GM12891 (cell line): ENCODE measurements at places on chromosomes 11 and 22.

DNA sequence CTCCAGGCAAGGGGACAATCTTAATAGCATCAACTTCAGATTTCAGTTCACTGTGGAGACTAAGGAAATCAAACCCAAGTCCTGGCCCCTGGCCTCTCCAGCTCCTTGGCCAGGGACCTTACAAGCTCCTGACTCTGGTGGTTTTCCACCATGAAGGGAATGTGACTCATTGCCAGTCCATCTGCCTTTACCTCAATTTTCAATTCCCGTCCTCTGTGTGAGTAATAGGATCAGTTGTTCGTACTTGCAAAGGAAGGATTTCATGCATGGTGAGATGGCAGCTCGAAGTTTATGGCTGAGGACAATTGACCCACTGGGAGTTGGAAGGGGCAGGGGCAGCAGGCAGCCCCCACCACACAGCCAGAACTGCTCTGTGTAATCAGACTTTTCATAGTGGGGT, 42.5 kb downstream of the INSC start:
- DNase-seq = no peak

- no peak for DNase-seq
Measured at GRCh38 chr22:45526768-45527360, 24.2 kb downstream of the FBLN1 start.

- DNase-seq = no peak
Measured at GRCh38 chr11:4763096-4763495, 6.6 kb downstream of the OR51F1 start.

GRCh38 chr22:19989725-19990067, 26.9 kb downstream of the ARVCF start:
- no peak for DNase-seq

GRCh38 chr22:28826921-28827320, 26.6 kb upstream of the XBP1 start:
- DNase-seq = no peak

GRCh38 chr11:6362185-6362872, 27.9 kb upstream of the SMPD1 start:
- DNase-seq = no peak

- DNase-seq = no peak
Measured at GRCh38 chr22:38347181-38347943, 30.1 kb upstream of the CSNK1E start.

GRCh38 chr11:99519095-99519494, 498.3 kb downstream of the CNTN5 start:
- no peak for DNase-seq

DNA sequence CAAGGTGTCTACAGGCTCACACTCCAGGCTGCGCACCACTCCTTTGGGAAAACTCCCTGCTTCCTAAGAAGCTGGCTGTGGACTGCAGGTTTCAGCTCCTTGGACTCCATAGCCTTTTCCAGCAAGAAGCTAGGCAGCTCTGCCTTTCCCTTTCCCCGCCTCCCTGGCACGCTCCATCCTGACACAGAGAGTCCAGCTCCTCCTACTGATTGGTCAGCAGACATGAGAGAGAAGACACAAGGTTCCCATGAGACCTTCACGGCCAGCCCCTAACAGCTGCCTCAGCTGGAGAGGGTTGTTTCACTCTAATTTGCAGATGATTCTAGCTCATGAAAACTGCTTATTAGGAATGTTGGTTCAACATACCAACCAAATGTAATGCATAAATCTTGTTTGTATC, 27.6 kb downstream of the TENM4 start:
- DNase-seq = no peak

DNA sequence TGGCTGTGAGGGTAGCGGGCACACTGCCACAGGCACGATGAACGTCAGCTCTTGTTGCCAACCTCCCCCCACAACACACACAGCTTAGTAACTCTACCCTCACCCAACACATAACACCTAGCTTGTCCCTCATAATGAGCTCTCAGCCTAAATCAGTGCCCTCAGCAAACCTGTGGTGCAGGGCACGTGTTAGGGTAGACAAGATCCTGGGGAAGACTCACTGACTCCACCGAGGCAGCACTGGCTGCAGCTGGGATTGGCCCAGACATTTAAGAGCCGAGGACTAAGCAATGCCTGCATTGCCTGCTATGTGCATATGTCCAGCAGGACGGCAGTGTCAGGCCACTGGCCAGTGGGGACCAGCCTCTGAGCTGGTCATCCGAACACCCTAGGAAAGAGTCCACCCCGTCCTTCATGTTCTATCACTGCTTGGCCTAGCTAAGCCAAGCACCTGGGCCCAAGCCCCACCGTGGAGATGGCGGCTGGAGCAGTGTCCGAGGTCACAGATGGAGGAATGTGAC, 32.9 kb upstream of the TRIM29 start:
- DNase-seq = no peak

DNA sequence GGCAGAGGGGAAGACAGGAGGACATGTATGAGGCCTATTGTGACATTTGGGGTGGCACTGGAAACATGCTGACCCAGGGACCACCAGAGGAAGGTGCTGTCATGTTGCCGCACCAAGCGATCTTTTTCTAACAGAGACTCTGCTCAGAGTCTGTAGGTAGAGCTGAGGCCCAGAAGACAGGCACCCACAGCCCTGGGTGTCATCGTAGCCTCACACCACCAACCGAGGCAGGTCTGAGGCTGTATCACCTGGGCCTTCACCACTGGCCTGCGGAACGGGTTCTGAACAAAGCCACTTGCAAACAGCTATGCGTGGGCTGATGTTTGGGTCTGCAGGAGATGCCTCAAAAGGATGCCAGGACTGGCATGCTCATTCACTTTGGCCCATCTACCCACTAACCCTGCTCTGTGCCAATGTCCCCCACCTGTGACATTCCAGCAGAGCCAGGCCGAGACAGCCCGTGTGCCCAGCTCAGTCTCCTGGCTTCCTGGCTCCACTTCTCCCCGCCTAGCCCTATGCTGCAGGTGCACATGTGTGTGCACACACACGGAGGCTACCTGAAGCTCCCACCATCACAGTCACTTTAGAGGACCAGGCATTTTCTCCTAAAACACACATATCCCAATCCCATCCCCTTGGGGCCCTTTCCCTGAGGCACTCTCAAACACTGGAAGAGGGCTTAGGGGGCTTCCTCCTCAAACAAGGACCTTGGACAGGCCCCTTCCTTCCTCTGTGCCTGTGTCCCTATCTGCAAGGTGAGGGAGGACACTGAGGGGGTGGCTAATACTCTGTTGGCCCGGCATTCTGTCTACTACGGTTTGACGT, 3.6 kb downstream of the TRIM29 start:
- no peak for DNase-seq

DNA sequence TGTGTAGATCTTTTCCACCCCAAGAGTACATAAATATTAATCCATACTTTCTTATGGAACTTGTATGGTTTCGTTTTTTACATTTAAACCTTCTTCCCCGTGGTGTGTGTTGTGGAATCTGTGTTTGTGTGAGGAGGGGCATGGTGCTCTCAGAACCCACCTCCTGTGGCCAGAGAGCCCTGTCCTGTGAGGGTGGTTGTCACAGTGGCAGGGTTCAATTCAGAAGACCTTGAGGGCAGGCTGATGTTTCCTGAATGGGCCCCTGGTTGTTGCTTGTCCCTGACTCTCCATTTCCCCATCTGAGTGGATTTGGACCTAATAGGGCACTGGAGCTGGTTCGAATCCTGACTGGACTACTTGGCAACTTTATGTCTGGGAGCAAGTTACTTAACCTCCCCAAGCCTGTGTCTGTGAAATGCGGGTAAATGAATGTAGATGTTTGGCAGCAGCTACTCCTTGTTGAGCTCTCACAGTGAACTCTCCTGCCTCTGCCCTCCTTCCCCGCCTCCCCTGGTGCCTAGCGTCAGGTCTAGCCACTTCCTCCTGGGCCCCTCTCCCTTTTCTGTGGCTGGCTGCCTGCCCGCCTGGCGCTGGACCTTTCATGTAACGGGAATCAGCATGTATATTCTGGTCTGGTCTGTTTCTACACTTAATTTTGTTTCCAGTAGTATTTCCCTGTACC, 7.3 kb downstream of the NEAT1 start:
- no peak for DNase-seq

GRCh38 chr22:44398856-44399837, 86.4 kb upstream of the SHISAL1 start:
- DNase-seq = no peak

DNA sequence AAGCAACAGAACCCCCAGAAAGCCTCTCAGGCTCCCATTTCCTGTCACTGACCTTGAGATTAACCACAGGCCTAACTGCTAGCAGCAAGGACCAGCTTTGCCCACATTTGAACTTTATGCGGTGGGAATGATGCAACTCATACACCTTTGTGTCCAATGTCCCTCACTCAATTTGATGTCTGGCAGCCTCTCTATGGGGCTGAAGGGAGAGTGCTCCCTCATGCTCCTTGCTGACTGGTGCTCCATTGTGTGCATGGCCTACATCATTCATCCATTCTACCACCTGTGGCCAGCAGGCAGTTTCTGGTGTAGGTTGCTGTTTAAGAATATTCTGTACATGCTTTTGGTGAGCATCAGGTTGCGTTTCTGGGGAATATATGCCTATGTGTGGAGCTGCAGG, 31.9 kb downstream of the KCNQ1OT1 start:
- no peak for DNase-seq

DNA sequence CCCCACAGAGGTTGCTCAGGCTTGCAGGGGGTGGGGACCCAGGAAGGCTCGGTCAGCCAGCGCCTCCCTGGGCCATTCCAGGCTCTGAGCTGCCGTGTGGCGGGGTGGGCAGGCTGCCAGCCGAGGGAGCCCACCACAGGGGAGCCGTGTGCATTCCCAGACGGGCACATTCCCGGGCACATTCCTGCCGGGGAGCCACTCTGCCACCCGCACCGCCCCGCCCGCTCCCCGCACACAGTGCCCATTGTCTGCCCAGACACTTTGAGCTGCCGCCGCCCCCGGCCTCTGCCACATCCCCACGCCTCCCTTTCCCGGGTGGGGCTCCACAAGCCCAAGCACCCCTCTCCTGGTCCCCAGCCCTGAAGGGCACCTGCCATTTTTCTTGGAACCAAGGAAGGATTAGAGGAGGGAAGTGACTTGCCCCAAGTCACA, 27.4 kb downstream of the RPL3 start:
- DNase-seq = no peak

GRCh38 chr22:38873469-38874411, 1.7 kb upstream of the CBX6 start:
- DNase-seq = no peak

GRCh38 chr11:16001899-16002426, 354.4 kb downstream of the SOX6 start:
- DNase-seq = no peak

DNA sequence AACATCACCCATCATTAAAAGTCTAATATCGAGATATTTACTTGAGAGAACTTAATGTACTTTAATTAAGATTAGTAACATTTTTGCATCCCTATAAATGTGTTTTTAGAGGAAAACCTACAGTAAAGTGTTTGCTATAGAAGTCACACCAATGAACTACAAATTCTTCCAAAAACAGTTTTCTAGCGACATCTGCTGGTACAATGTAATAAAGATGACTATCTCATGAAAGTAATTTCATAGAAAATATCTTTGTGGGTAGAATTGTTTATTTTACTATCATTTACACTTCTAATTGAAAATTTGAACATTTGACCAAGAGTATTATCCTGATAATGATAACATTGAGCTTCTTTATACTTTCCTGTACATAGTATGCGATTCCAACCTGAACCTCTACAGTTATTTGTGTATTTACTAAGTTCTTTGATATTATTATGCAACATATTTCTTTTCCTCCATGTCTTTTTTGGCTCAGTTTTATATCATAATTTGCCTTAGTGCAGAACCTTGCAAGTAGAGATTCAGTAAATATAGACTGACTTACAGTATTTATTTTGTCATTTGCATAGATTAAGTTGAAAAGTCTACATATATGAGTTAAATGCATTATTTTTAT, 252.7 kb downstream of the TMEM135 start:
- no peak for DNase-seq

DNA sequence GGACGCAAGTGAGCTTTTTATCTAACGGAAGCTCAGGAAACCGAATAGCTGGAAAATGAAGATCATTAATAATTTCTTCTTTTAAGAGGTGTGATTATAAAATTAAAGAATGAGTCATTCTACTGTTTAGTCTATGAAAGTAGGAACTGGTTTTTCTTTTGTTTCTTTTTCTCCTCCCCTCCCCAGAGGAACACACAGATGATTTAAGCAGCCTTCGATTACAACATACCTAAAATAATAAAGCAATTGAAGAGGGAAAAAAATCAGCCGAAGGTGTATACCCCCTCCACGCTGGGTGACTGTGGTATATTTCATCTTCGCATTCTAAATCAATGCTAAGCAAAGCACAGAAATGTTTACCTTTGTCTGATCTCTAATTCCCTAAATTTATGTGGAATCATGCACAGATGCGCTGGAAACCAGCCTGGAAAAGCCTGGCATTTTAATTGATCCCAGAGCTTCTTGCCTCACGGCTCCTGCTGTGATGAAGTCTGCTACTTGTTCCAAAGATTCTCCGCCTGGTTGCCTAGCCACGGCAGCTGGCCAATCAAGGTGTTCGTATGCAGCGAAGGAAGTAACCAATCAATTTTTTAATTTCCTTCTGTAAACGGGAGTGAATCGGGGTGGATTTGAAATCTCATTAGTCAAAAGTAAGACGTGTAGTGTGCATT, 133.9 kb downstream of the FANCF start:
- no peak for DNase-seq

DNA sequence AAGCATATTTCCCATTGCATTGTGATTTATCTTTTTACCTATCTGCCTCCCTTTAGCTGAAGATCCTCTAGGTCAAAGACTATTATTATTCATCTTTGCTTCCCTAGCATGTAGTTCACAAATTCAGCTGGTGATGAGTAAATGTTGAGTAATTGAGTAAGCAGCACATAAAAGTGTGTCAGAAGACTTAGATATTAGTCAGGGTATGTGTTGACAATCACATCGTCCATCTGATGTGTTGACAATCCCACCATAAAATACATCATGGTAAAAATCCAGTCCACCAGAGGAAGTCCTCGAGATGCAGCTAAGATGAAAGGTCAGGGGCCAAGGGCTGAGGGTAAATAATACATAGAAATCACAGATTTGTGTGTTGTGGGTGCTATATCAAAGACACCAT, 22.9 kb upstream of the ABTB2 start:
- DNase-seq = no peak

DNA sequence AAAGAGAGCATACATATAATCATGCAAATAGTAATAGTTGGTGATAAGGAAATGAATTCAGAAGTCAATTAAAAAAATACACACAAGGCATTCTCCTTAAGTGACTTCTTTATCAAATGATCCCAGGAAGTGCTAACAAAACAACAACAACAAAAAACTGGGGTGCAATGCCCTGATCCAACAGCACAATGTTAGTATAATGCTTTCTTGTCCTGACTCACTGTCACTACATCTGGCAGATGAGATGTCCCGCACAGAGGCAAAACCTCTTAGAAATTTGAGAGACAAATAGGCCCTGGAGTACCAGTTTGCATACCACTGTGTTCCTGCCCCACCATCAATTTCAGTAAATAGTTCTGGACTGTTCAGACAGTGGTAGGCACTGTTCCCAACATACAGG, 11.0 kb upstream of the AMBRA1 start:
- no peak for DNase-seq

GRCh38 chr11:123976770-123977560, 616 bp downstream of the OR10S1 start:
- DNase-seq = no peak
